ENCODE measurements at places on chromosomes 7 and 10. TPM values are rescaled to one million over a fixed set of nuclear protein-coding genes. Genes with fewer than 3 reads are reported as not detected.
A peak's percentile ranks its signal among the peaks of the same experiment; 100 is the strongest.

DNA sequence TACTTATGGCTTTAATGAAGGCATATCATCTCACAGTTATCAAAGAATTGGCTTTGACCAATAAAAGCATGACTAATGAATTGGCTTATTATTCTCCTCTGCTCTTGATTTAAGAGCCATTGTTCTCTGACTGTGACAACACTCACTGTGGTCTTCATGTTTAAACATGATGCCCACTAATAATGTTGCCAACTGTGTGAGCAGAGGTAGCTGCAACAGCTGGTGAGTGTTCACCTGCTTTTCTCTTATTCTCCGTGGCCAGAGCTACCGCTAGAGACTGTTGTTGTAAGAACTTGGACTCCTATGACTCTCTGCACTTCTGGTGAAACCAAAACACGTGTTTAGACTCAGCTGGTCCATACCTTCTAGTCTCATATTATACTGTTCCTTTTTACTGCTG lies 335.9 kb downstream of the XPNPEP1 start:
- no peak for DNase-seq
- H3K27me3 ChIP-seq: peaks cover 1% of the 10 kb centered on the region
- H3K4me3 ChIP-seq: no peak overlapping the region
- no peaks in the 10 kb centered on the region for H3K4me1 ChIP-seq
- no peaks in the 10 kb centered on the region for H3K36me3 ChIP-seq

The SYT15B gene
- 0.15 TPM for total RNA-seq

DNA sequence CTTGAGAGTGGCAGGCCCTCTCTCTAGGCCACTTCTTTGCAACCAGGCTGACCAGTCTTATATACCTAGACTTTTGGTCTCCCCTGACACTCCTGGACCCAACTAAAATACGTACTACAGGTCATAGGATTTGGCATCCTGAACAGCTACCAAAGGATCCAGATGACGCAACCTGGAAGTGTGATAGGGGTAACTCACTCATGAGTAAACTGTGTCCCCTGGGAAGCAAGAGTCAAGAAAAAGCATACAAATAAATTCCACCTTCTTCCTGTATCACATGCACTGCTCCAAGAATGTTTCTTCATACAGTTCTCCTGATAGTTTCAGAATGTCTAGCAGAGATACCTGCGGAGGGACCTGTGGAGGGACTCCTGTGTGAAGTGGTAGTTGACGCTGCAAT lies 172.3 kb downstream of the MDFIC start:
- DNase-seq: no peak
- no peaks in the 10 kb centered on the region for H3K27me3 ChIP-seq
- no peak overlapping the region for H3K4me3 ChIP-seq
- no peaks in the 10 kb centered on the region for H3K36me3 ChIP-seq

The OIT3 gene
- total RNA-seq: not detected

The HECW1 gene
- 0.52 TPM for total RNA-seq

GRCh38 chr7:130393841-130394411 lies 13.6 kb downstream of the CPA1 start:
- no peaks in the 10 kb centered on the region for H3K27me3 ChIP-seq
- no peak for DNase-seq
- H3K27ac ChIP-seq: no peak overlapping the region
- peak overlapping the region; percentile 68 for H3K4me3 ChIP-seq

- no peak overlapping the region for H3K27ac ChIP-seq
- no peaks in the 10 kb centered on the region for H3K36me3 ChIP-seq
- H3K27me3 ChIP-seq: no peaks in the 10 kb centered on the region
- H3K4me1 ChIP-seq: no peaks in the 10 kb centered on the region
Measured at GRCh38 chr7:159120540-159120919, 24.1 kb downstream of the VIPR2 start.

The ZNF804B gene
- total RNA-seq: not detected

The ITIH5 gene
- not detected for total RNA-seq

The SPDYE16 gene
- total RNA-seq: 2.9 TPM

The FAM204A gene
- 62.0 TPM for total RNA-seq

GRCh38 chr7:108076156-108076555 lies 54.0 kb downstream of the LAMB4 start:
- H3K36me3 ChIP-seq: no peaks in the 10 kb centered on the region
- no peak overlapping the region for H3K4me3 ChIP-seq
- H3K4me1 ChIP-seq: no peaks in the 10 kb centered on the region
- no peak overlapping the region for H3K27ac ChIP-seq
- DNase-seq: no peak

DNA sequence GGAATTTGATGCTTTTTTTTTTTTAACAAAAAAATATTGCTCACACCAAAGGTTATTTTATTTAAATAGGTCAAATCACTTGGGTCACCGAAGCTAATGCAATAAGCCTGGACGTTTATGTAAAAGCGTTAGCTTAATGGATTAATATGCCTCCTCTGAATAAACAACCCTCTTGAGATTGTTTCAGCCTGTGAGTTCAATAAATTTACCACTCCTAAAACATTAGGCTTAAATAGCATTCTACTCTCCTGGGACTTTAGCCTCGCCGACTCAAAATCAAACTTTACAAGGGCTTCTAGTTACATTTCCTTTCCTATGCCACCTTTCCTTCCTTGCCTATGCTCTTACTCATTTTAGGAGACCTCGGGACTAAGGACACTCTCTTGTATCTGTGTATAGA lies 79.3 kb downstream of the DNAJB9 start:
- H3K27me3 ChIP-seq: no peaks in the 10 kb centered on the region
- H3K36me3 ChIP-seq: no peaks in the 10 kb centered on the region
- no peaks in the 10 kb centered on the region for H3K4me1 ChIP-seq
- no peak overlapping the region for H3K4me3 ChIP-seq
- H3K27ac ChIP-seq: no peak overlapping the region
- no peak for DNase-seq

The ACBD5 gene
- 24.7 TPM for total RNA-seq

- H3K4me3 ChIP-seq: peak overlapping the region; percentile 53
- no peak for DNase-seq
- H3K4me1 ChIP-seq: peaks cover 30% of the 10 kb centered on the region
- no peaks in the 10 kb centered on the region for H3K36me3 ChIP-seq
- H3K27me3 ChIP-seq: peaks cover 54% of the 10 kb centered on the region
Measured at GRCh38 chr7:20785157-20786048, 1.3 kb downstream of the SP8 start.

The CRYGN gene
- 0.39 TPM for total RNA-seq

DNA sequence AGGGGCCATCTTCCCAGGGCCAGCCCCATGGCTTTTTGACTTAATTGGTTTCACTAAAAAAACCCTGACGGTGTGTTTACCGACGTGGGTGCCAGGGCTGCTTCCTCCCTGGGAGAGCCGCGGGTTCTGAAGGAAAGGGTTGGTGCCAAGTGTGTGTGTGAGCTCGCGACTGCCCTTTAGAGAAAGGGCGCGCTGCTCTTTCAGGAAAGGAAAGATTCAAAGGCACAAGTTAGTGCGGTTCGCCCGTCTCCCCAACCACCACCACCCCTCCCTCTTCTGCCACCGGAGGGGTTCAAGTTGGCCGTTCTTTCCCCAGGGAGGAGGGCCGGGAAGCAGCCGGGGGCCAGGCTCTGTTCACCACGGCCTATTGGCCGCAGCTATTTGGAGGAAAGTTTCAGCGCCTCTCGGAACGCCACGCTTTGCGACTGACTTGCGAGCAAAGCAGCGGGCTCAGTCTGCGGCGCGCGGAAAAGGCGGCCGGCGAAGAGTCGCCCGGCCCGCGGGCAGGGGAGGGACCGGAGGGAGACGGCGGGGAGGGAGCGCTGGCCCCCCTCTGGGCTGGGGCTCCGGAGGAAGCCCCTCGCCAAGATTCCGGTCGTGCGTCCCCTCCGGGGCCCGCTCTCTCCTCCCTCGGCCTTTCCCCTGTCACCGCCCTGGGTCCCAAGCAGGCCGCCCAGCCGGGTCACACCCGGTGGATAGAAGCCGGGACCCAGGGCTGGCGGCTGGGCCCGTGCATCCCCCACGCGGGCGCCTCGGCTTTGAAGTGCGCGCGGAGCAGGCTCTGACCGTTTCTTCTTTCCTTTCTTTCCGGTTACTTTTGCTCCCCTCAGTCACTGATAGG lies 165.9 kb upstream of the PPP1R3A start:
- H3K36me3 ChIP-seq: no peaks in the 10 kb centered on the region
- no peak overlapping the region for H3K4me3 ChIP-seq
- no peak for DNase-seq

- peaks cover 15% of the 10 kb centered on the region for H3K4me1 ChIP-seq
- H3K27ac ChIP-seq: no peak overlapping the region
- peaks cover 13% of the 10 kb centered on the region for H3K36me3 ChIP-seq
- no peaks in the 10 kb centered on the region for H3K27me3 ChIP-seq
Measured at GRCh38 chr7:152344253-152344652, 91.5 kb downstream of the KMT2C start.

- H3K36me3 ChIP-seq: no peaks in the 10 kb centered on the region
- peaks cover 17% of the 10 kb centered on the region for H3K4me1 ChIP-seq
- no peak overlapping the region for H3K4me3 ChIP-seq
- H3K27ac ChIP-seq: no peak overlapping the region
- peaks cover 5% of the 10 kb centered on the region for H3K27me3 ChIP-seq
Measured at GRCh38 chr10:97338041-97338440, 3.5 kb upstream of the FRAT2 start.

The NME8 gene
- not detected for total RNA-seq

DNA sequence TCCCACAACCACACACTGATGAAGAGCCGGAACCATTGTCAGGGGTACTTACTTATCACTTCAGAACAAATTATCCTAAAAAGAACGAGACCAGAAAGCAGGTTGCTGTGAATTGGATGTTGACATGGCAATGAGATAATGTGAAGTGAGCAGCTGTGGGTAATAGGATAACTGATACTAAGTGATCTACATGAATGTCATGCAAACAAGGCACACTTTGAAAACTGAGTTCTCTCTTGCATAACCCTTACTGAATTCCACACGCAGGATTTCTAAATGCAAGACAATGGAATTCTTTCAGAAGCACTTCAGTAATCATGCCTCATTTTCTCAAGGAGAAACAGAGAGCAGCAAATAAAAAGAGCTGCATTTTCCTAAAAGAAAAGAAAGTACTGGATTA lies 242.5 kb upstream of the TMEM229A start:
- no peak overlapping the region for H3K4me3 ChIP-seq
- no peaks in the 10 kb centered on the region for H3K36me3 ChIP-seq
- no peak overlapping the region for H3K27ac ChIP-seq
- DNase-seq: no peak
- no peaks in the 10 kb centered on the region for H3K27me3 ChIP-seq
- no peaks in the 10 kb centered on the region for H3K4me1 ChIP-seq

- no peaks in the 10 kb centered on the region for H3K36me3 ChIP-seq
- DNase-seq: no peak
- H3K27me3 ChIP-seq: peaks cover 10% of the 10 kb centered on the region
- H3K27ac ChIP-seq: no peak overlapping the region
Measured at GRCh38 chr7:135757719-135758411, 9.3 kb upstream of the FAM180A start.

DNA sequence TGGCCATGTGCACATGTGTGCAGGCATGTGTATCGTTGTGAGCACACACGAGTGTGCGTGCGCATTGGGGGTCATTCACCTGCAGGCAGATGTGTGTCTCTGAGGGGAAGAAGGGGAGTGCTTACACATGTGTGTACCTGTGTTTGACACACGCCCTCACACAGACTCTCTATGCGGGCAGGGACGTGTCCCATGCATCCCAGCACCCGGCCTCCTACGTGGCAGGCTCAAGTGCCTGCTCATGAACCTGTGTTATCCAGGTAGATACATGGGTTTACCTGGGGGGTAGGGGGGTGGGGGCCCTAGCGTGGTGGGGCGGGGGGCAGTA lies 18.6 kb downstream of the KCP start:
- DNase-seq: no peak
- H3K4me1 ChIP-seq: peaks cover 4% of the 10 kb centered on the region
- H3K27ac ChIP-seq: no peak overlapping the region
- no peaks in the 10 kb centered on the region for H3K36me3 ChIP-seq
- peaks cover 3% of the 10 kb centered on the region for H3K27me3 ChIP-seq
- no peak overlapping the region for H3K4me3 ChIP-seq

DNA sequence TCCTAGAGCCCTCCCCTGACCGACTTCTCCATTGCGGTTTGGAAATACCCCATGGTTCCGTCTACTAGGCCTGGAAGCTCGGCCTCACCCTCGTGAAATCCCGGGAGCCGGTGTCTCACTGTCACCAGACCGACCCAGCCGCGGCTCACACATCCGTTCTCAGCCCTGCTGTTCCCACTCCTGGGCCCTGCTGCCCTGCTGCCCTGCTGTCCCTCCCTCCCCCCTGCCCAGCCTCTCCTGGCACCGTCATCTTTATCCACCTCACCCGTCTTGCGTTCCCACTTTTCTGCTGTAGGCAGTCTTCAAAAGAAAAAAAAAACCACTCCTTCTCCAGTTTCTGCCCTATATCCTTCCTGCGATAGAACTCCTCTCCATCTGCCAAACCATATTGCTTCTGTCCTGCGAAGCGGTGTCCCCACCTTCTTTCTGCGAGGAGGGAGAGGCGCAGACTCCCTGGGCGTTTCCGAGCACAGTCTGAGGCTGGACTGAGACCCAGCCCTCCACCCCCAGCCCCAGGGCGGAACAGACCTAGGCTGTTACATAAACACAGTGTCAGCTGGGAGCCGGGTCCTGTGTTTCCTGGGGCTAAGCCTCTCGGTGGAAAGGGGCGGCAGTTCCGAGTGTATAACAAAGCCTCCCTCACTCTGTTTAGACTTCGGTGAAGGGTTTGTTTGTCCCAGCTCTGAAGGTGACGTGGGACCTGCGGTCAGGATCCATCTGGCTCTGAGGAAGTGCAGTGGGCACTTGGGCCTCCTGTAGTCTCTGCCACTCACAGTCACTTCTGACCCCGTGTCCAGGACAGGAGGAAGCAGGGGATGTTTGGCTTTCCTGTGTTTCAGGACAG lies 2.8 kb downstream of the AGAP3 start:
- H3K36me3 ChIP-seq: no peaks in the 10 kb centered on the region
- peaks cover 21% of the 10 kb centered on the region for H3K4me1 ChIP-seq
- no peak overlapping the region for H3K27ac ChIP-seq
- peaks cover 10% of the 10 kb centered on the region for H3K27me3 ChIP-seq
- no peak for DNase-seq
- no peak overlapping the region for H3K4me3 ChIP-seq

GRCh38 chr10:71513936-71514335 lies 117.2 kb downstream of the CDH23 start:
- no peak overlapping the region for H3K27ac ChIP-seq
- no peaks in the 10 kb centered on the region for H3K36me3 ChIP-seq
- DNase-seq: no peak
- no peak overlapping the region for H3K4me3 ChIP-seq

The PAPOLB gene
- not detected for total RNA-seq

- H3K27me3 ChIP-seq: peaks cover 28% of the 10 kb centered on the region
- no peaks in the 10 kb centered on the region for H3K36me3 ChIP-seq
- no peaks in the 10 kb centered on the region for H3K4me1 ChIP-seq
- peak; percentile 46 for DNase-seq
- no peak overlapping the region for H3K27ac ChIP-seq
- no peak overlapping the region for H3K4me3 ChIP-seq
Measured at GRCh38 chr10:117391436-117392205, 16.4 kb upstream of the PDZD8 start.

DNA sequence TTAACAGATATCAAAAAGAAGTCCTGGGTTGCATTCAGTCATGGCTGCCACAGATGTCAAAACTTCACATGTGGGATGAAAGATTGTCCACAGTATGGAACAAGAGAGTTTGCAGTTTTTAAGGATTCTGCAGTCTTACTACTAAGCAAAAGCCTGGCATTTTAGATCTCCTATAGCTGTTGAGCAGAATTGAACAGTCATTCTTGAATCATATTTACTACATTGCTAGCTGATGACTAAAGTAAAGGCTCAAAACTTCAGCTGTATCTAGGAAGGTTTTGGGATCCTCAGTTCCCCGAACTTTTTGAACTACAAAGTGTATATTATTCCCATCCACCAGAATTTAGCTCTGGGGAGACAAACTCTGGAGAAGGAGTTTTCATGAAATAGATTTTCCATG lies 31.0 kb downstream of the BET1 start:
- H3K27me3 ChIP-seq: no peaks in the 10 kb centered on the region
- H3K4me1 ChIP-seq: no peaks in the 10 kb centered on the region
- no peak for DNase-seq
- H3K4me3 ChIP-seq: no peak overlapping the region
- no peak overlapping the region for H3K27ac ChIP-seq

The CYP3A7 gene
- not detected for total RNA-seq

All from CD4-positive, CD25-positive, alpha-beta regulatory T cell (primary cell).